NCI-H1092 treated with DMSO at 0.1 percent for 48 hours (cell line): ENCODE measurements at places on chromosomes 12 and 14.

DNA sequence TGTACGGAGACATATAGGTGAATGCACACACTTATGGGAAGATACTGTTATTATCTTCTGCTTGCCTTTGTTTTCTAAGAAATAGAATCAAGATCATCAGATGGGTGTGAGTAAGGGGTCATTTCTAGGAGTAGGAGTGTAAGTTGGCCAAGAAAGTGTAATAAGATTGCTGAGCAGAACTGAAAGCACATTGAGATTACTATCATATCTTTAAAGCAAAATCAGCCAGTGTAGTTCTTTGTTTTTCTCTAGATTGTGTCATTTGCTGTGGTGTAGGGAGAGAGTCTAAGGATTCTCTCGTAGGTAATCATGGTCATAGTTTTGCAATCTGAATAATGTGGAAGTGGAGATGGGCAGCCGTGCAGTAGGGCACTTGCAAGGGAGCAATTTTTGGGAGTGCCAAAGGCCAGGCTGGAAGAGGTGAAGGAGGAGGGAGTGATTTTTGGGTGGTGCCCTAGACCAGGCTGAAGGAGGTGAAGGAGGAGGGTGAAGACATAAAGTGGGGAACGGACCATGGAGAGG, 131.6 kb downstream of the RGS6 start:
- no peak for DNase-seq

DNA sequence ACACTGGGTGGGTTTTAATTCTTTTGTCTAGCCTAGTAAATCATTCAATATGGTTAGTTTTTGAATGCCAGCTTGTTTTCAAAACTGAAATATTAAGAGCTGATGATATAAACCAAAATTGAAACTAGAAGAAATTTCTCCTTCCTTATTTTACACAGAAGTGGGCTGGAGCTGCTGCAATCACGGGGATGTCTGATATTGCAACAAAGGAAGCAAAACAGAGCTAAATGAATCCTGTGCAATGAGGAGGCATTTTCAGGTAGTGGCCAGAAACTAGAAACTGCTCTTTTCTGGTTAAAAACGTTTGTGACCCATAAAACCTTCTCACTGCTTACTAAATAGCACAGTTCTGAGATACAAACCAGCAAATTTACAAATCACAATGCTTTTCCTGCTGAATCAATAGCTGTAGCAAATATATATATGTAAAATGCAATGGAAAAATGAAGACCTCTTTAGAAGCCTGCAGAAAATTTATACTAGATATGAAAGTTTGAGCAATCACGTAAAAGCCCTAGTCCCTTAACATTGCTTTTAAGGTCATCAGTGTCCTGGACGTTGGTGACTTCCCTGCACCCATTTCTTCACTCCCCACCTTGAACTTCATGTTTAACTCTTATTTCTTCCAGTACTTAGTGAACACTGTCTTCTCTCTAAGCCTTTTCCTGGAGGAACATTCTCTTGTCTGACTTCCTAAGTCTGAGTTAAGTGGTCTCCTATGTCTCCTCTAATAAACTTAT, 15.9 kb upstream of the LRRK2 start:
- no peak for DNase-seq

GRCh38 chr12:63353559-63353958, 202.6 kb upstream of the AVPR1A start:
- peak; percentile 18 for DNase-seq

DNA sequence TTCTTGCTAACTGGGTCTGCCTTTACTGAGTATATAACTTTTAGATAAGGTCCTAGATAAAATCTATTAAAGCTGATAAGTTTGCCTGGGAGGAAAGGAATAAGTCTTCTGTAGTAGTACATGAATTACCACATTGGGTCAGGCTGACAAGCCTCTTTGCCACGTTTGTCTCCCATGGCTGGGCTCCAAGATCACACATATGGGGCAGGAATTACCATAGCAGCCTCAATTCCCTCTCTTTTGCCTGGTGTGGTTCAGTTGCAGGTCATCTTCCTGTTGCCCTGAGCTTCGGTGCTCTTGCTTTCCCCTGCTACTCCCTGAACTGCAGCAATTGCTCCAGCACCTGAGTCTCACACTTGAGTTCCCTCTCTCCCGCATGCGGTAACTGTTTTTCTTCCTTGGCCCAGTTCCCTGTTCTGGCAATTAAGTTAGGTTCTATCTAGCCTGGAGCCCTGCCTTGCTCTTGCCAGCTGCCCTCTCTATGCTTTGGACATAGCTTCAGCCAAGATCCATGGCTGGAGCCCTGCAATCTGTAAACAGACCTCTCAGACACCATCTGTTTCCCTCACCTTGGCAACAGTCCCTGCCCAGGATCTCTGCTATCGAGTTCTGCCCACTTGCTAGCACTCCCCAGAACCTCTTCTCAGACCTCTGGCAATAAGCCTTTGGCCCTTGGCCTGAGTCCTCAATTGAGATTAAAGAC, 5.8 kb upstream of the GLT8D2 start:
- DNase-seq = peak; percentile 97

GRCh38 chr12:116196752-116197718, 80.5 kb downstream of the MED13L start:
- DNase-seq = no peak

- DNase-seq = no peak
Observed at GRCh38 chr12:125610292-125610691, 545.1 kb downstream of the AACS start.

DNA sequence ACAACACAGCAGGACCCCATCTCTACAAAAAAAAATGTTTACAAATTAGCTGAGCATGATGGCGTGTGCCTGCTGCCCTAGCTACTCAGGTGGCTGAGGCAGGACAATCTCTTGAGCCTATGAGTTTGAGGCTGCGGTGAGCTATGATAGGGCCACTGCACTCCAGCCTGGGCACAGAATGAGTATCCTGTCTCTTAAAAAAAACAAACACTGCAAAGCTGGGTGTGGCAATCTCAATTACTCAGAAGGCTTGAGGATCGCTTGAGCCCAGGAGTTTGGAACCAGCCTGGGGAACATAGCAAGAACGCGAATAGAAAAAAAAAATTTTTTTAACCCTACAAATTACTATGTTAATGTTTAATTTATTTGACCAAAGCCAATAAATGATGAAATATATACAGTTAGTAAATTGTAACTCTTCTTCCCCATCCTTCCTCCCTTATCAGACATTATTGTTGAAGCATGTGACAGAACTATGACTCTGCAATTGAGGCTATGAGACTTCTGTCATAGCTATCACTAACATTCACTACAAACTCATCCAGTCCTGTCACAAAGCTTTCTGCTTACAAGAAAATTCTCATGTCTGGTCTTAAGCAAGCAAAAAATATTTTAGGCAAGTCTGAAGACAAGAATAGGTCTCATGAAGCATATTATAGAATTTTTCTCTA, 9.8 kb downstream of the BTBD7 start:
- DNase-seq = no peak

GRCh38 chr14:77041881-77042545, 13.5 kb upstream of the IRF2BPL start:
- peak; percentile 76 for DNase-seq

DNA sequence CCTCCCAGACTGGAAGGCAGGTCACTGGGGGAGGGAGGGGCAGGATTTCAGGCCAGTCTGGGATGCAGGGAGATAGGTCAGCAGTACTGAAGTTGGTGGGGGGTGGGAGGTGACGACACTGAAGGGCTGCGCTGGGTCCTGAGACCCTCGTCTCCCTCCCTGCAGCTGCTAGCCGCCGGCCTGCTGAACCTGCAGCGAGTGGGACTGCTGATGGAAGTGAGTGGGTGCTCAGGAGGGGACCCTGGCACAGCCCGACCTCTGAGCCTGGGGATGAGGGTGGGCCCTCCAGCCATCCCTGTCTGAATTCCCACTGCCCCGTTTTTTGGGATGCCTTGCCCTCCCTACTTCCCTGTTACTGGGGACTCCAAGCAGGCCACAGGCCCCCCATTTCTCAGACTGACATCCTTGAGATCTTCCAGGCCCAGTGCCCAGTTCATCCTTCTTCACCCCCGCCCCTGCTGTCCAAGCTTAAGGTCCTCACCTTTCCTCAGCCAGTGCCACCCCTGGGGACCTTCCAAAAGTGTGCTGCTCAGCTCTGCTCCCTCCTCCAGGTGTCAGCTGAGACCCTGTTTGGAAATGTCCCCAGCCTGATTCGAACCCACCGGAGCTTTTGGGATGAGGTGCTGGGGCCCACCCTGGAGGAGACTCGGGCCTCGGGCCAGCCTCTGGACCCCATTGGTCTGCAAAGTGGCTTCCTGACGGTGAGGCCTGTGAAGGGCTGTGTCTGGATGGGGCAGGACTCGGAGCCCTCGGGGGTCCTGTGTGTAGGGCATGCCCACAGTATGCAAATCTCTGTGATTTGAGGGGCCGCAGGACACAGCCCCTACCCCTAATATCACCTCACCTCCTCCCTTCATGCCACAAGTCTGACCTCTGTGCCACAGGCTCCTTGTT, 5.5 kb downstream of the PLEKHG6 start:
- no peak for DNase-seq

DNA sequence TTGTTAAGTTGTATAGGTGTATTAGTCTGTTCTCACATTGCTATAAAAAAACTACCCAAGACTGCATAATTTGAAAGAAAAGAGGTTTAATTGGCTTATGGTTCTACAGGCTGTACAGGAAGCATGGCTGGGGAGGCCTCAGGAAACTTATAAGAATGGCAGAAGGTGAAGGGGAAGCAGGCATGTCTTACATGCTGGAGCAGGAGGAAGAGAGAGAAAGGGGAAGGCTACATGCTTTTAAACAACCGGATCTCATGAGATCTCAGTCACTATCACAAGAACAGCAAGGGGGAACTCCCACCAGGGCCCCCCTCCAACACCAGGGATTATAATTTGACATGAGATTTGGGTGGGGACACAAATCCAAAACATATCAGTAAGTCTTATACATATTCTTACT, 60.5 kb upstream of the OR10AD1 start:
- no peak for DNase-seq

GRCh38 chr14:38973083-38973700, 129.8 kb downstream of the SEC23A start:
- no peak for DNase-seq

DNA sequence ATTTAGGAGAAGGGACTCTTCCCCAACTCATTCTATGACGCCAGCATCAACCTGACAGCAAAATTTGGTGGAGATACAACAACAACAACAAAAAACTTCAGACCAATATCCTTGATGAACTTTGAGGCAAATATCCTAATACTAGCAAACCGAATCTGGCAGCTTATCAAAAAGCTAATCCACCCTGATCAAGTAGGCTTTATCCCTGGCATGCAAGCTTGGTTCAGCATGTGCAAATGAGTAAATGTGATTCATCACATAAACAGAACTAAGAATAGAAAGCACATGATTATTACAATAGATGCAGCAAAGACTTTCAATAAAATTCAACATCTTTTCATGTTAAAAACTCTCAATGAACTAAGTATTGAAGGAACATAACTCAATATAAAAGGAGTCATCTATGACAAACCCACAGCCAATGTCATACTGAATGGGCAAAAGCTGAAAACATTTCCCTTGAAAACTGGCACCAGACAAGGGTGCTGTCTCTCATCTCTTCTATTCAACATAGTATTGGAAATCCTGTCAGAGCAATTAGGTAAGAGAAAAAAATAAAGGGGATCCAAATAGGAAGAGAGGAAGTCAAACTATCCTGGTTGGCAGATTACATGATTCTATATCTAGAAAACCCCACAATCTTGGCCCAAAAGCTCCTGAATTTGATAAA, 233.3 kb downstream of the CCDC59 start:
- DNase-seq = no peak
